ENCODE measurements at places on chromosomes 2 and 18. TPM values are rescaled to one million over a fixed set of nuclear protein-coding genes. Genes with fewer than 3 reads are reported as not detected.
A peak's percentile ranks its signal among the peaks of the same experiment; 100 is the strongest.

DNA sequence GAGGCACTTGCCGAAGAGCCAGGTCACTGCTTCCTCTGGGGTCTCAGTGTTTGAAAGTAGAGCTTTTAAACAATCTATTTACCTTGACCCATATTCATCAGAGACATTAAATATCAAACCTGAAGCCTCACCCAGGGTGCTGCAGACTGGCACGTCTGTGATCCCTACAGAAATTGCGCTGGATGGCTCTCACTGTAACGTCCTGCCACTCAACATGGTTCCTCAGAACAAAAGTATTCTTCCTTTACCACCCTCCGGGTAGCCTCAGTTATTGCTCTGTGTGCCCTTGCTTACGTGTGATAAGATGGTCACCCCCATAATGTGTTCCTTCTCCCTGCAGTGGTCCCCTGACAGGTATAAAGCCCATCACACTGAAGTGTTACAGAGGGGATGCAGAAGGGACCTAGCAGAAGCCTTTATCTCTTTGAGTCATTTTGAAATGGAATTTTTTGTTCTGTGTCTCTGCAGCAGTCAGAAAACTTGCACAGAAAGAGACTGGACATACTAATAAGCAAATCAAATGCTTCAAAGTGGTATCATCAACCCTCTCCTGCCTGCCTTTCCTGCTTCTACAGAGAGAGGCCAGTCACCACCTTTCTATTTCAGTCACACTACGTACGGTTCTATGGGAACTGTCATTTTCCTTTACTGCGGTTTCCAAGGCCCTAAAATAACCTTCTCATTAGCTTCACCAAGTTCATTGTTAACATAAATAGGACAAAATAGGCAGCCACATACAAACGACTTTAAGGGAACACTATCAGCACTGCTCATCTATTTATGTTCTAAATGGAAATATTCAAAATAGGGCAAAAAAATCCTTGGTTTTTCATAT, 86.8 kb downstream of the METTL8 start:
- peak; percentile 22 for ATAC-seq

FOXI3 gene
- not detected for total RNA-seq

DNA sequence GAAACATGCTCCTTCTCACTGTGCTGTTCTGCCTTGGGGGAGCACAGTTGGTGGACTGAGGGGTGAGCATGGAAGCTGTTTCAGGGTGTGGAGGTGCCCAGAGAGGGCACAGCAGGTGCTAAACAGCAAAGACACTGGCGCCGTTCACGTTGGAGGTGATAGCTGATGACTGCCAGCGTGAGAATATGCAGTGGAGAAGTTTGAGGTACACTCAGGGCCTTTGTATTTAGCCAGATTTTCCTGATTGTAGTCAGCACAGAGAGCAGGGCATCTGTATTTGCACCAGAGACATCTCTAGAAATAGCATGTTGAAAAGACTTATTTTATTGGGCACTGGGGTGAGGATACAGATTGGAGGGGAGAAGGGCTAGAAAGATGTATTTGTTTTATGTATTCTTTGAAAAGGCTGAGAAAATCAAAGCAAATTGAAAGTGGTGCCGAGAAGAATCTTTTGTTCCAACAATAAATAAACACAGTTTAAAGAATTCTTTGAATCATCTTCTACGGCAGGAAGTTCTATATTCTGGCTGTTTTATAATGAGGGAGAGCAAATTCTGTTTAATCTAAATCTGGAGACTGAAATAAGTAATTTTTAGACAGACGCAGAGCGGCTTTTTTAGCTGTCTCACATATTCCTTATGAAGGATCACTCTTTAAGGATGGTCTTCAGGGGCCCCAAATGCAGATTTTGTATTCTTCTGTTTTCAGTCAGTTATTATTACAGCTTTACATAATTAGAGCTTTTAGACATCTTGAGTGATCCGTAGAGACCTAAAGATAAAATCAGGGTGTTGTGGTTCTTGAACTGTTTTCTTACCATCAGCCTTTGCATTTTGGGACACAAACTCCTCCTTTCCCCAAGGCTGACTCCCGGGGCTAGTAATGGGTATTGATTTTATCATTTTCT, 7.1 kb downstream of the ZNF532 start:
- ATAC-seq = no peak

DNA sequence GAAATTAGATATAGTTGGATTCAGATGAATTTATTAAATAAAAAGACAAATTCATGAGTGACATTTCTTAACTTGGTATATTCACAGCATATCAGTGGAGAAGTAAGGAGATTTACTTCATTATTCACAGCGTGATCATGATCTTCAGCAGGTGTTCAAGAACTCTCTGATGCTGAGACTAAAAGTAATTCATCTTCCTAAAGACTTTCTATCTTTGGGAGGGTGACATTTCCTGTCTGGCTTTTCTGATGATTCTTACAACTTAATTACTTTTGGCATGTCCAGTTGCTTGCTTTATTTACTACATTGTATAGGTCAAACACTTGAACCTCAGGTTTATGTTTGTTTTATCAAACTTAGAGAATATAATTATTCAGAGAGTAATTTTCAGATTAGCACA, 224.6 kb downstream of the PLCL1 start:
- ATAC-seq = no peak

SLC4A3 gene
- total RNA-seq = 30.6 TPM

DNA sequence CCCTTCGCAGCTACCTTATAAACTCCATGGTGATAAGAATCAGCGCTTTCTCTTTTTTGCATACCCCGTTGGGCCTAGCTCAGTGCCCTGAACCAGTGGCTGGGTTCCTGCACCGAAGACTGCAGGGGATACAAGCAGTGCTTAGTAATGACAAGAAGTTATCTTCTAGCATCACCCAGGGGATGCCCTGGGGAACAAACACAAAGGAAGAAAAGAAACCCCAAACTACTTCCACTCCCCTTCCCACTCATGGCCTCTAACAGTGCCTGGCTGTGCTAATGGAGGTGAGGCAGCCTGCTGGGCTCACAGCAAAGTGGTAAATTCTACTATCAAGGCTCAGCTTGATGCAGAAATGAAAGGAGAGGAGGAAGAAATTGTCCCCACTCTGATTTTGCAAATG, 314.7 kb downstream of the TXNL1 start:
- ATAC-seq = no peak

GRCh38 chr2:221285148-221285547, 287.0 kb downstream of the EPHA4 start:
- no peak for ATAC-seq

DNA sequence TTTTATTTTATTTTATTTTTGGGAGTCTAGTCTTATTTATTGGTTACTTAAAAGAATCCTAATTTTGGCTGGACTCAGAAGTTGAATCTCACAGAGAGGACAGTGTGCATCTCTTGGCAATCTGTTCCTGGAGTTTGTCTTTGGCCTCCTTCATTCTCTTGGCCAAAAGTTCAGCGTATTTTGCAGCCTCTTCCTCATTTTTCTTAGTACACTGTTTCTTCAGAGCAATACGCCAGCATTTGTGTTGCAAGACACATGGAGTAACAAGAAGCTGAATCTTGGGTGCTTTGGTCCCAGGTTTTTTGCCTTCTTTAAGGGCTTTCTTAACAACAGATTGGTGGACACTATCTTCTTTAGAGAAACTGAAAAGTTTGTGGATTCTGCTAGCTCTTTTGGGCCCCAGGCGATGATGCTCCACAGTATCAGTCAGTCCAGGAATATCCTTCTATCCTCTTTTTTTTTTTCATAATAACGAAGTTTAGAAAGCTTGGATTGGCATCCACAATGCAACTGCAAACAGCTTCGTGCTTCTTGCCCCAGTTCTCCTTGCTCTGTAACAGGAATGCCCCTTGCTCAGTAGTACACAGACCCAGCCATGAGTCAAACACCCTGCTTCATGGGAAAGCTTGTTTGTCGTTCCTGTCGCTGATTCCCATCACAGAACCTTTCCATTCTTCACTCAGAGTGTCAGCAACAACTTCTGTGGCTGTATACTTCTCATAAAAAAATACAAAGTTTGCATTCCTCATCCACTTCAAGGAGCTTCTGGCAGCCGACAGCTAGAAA, 34.8 kb upstream of the RFX8 start:
- peak; percentile 79 for ATAC-seq

GRCh38 chr2:122451040-122451439, 695.6 kb downstream of the TSN start:
- ATAC-seq = no peak

TMEM247 gene
- total RNA-seq = not detected

- ATAC-seq = no peak
Measured at GRCh38 chr2:96801786-96802595, 14.1 kb upstream of the CNNM3 start.

DNA sequence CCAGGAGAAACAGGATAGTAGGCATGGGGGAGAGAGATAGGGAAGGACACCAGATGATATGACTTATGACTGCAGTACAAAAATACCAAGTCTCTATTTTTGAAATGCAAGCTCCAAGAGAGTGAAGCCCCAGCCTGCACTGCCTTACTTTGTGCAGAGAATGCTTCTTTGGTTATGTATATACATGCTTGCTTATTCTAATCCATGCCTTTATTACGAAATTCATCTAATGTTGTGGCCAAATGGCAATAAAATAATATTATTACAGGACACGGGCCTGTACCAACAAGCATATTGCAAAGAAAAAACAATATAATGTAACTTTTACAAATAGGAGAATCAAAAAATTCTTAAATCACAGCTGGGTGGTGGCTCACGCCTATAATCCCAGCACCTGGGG, 110.8 kb downstream of the BCL11A start:
- ATAC-seq = no peak

DNA sequence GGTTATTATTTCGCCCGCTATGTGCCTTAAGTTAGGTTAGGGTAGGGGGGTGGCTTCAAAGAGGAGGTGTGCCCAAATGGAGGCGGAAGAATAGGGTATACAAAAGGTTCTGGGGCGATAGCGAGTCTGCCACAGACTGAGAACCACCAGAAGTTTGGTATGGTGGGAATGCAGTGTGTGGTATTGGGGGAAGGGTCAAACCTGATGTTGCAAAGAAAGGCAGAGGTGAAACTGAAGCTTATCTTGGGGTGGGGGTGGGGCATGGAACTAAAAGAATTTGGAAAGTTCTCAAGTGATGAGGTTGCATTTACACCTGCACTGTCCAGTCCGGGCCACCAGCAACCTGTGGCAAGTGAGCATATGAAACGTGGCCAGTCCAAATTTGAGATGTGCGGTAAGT, 11.8 kb upstream of the CCBE1 start:
- no peak for ATAC-seq

- no peak for ATAC-seq
Measured at GRCh38 chr2:27806311-27807059, 35.0 kb downstream of the MRPL33 start.

TNFAIP6 gene
- 3.4 TPM for total RNA-seq

GRCh38 chr18:41992703-41993102, 37.7 kb downstream of the PIK3C3 start:
- ATAC-seq = no peak

RGPD4 gene
- total RNA-seq = not detected

- no peak for ATAC-seq
Measured at GRCh38 chr18:45651275-45651674, 36.0 kb downstream of the SLC14A2 start.

DNA sequence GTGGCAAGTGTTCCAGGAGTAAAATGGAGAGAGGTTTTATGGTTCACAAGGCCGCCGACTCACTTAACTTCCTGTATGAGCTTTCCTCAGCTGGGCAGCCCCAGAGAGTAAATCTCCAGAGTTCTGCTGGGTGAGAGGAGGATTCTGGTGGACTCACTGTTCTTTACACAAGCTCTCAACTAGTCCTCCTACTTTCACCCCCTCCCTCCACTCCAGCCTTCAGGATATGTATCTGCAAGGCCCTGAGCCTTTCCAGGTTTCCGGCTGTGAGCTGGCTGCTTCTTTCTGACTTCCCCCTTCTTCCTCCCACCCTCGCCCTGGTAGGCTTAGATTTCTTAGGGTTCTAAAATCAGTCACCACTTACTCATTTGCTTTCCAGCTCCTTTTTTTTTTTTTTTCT, 34.0 kb downstream of the EML6 start:
- no peak for ATAC-seq

- ATAC-seq = no peak
Measured at GRCh38 chr18:75574187-75574586, 146.7 kb upstream of the SMIM21 start.

DNA sequence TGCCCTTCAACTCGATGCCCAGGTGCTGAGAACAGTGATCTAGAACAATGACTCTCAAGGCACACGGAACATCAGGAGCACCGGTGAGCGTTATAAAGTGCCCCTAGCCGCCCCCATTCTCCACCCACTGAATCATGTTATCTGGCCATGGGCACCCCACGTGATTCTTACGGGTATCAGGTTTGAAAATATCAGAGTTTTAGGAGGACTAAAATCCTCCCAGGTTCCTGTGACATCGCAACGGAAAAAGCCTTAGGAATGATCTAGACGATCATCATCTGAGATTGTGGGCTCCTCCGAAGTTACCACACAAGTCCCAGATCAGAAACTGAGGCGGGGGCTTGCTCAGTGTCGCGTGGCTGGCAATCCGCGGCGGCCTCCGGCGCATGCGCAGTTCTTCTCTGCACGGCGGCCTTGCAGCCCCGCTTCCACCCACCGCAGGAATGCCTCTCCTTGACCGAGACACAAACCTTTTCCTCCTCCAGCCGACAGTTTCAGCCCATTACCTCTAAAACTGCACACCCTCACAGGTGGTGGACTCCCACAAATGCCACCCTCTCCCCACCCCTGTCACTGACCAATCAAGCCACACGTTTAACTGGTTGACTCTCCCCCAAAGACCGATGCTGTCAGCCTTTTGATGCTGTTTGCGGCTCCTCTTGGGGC, 5.8 kb upstream of the MRPL33 start:
- no peak for ATAC-seq

- ATAC-seq = no peak
Measured at GRCh38 chr2:196171946-196172345, 568 bp upstream of the STK17B start.

RUFY4 gene
- total RNA-seq = not detected

TRABD2A gene
- 2.0 TPM for total RNA-seq

UNC80 gene
- total RNA-seq = 0.04 TPM

TEX44 gene
- total RNA-seq = not detected
